Muscle of arm (tissue), 14 donors: ENCODE measurements at places on chromosomes 2 and 18. TPM values are rescaled to one million over a fixed set of nuclear protein-coding genes. Genes with fewer than 3 reads are reported as not detected.
A peak's percentile ranks its signal among the peaks of the same experiment; 100 is the strongest.

DNA sequence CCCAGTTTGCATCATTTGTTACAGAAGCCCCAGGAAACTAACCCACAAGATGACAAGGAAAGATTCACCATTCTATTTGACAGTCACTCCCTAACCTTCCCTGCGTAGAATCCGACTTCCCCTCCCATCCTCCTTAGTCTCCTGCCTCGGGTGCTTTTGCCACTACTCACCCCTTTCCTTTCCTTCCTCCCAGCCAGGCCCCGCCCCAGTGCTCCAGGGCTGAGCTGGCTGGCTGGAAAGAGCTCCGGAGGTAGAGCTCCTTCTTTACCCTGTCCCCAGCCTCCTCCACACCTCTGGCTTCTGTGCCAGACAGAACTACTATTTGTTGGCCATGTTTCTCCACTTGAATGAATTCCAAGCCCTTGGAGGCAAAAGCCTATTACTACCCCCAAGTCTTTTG lies 317.6 kb upstream of the NCKAP5 start:
- no peak for DNase-seq

DNA sequence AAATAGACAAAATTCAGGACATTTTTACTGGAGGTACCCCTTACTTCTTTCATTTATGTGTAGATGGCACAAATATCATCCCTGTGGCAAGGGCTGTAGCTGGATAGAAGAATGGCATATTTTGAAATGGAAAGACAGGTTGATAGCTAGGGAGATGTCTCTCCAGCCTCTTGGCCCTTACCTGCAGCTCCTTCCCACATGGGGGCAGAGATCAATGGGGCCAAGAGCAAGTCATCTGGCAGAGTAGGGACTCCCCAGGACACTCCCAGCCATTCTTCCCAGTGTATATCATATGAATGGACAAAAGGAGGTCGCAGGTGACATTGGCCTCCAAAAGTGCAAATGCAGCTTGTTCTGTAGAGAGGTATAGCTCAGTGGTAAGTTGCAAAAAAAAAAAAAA lies 192.2 kb upstream of the ATP5MC3 start:
- DNase-seq, result no peak

Gene SPP2
- not detected for polyA plus RNA-seq

Gene MYO5B
- 1.5 TPM for polyA plus RNA-seq

Gene MYCN
- 7.4 TPM for polyA plus RNA-seq

DNA sequence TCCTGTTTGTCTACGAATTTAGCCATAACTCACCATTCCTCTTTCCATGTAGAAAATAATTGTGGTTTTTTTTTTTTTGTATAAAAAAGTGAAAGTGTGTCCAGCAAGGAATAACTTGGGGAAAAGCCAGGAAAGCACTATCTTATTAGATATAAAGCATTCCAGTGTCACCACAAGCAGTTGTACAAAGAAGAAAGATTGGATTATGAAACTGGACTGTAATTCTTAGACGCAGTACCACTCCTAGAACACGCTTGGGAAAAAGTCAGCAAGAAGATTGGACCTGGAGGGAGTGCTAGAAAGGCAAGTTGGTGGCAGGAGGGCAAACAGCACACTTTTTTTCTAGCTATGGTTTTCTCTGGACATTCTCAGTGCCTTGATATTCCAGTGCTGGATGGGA lies 186.7 kb downstream of the PARD3B start:
- DNase-seq, result no peak

Gene CNTNAP5
- polyA plus RNA-seq, result 0.31 TPM

Gene RFTN2
- 17.6 TPM for polyA plus RNA-seq

- peak; percentile 57 for DNase-seq
Measured at GRCh38 chr2:174615871-174616436, 18.4 kb upstream of the WIPF1 start.

- DNase-seq, result no peak
Measured at GRCh38 chr18:74334242-74334893, 18.7 kb downstream of the C18orf63 start.

Gene CYP27C1
- 4.1 TPM for polyA plus RNA-seq

DNA sequence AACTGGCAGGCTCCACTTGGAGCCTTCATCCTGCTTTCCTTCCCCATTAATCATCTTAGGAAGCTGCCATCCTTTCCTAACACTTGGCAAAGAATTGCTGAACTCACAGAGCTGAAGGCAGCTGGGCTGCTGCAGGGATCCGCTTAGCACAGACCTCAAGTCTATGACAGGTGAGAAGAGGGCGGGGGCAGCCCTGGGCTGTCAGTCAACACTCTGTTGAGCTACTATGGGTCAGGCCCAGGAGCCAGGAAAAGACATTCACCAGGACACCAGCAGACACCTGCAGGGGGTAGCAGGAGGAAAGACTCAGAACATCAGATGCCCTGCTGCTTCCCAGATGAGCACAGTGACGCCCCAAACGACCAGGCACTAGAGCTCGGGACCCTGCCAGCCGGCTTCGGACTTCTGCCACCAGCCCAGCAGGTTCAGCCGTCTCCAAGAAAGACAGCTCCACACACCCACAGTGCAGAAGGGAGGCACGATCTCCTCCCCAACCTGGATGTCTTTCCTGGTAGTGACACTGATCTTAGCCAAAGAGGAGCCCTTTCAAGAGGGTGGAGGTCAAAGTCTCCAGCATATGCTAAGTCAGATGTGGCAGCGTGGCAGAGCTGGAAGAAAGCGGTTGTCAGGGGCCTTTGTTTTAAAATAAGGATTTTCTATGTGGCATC lies 55.2 kb downstream of the SNORC start:
- DNase-seq, result no peak

- no peak for DNase-seq
Measured at GRCh38 chr2:127032621-127033020, 74.3 kb downstream of the BIN1 start.

DNA sequence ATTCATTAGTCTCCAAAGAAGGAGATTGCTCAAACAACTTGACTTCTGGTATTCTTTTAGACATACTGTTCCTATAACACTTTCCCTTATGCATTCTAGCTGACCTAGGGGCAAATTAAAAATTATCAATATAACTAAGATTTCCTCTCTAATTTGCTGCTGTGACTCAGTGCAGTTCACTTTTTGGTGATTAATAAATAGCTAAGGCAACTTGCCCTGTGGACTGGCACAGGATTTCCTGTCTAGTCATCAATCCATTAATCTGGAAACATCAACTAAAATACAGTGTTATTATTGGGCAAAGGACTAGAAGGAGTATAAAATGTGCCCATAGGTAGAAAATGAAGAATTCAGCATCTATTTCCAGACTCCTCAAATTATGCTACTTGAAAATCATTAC lies 83.5 kb upstream of the SERPINE2 start:
- DNase-seq, result no peak

Gene MLPH
- 0.65 TPM for polyA plus RNA-seq

- DNase-seq, result no peak
Measured at GRCh38 chr18:5173646-5174045, 23.4 kb downstream of the AKAIN1 start.

Gene HTR2B
- polyA plus RNA-seq, result 0.14 TPM

DNA sequence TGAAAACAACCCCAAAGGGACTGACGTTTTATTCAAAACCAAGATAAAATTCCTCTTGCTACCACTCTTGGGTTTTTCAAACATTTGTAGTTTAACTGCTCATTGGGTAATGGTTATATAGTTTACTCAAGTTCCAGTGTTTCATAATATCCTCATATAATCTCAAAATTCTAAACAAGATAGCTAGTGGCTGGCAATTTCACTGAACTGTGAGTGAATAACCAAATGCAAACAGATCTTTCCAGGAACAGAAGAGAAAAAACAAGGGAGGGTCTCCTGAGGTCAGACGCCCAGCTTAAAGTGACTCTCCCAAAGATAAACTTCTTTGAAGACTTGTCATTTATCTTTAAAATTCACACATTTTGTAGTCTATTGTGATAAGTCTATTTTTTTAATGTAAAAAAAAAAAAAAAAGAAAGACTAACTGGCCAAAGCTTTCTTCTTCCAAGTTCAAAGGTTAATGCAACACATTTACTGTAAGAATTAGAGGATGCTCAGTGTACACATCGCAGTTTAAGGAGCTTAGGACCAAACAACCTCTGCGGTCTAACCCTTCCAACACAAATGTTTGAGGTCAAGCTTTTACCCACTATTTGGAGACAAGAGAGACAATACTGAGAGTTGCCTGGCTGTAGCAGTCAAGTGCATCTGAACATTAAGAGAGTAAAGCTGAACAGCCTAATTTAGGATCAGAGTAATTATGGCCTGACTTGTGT lies 26.6 kb downstream of the LPIN2 start:
- no peak for DNase-seq

Gene SFT2D3
- polyA plus RNA-seq, result not detected

- DNase-seq, result no peak
Measured at GRCh38 chr2:52077159-52077558, 1045.2 kb upstream of the NRXN1 start.

DNA sequence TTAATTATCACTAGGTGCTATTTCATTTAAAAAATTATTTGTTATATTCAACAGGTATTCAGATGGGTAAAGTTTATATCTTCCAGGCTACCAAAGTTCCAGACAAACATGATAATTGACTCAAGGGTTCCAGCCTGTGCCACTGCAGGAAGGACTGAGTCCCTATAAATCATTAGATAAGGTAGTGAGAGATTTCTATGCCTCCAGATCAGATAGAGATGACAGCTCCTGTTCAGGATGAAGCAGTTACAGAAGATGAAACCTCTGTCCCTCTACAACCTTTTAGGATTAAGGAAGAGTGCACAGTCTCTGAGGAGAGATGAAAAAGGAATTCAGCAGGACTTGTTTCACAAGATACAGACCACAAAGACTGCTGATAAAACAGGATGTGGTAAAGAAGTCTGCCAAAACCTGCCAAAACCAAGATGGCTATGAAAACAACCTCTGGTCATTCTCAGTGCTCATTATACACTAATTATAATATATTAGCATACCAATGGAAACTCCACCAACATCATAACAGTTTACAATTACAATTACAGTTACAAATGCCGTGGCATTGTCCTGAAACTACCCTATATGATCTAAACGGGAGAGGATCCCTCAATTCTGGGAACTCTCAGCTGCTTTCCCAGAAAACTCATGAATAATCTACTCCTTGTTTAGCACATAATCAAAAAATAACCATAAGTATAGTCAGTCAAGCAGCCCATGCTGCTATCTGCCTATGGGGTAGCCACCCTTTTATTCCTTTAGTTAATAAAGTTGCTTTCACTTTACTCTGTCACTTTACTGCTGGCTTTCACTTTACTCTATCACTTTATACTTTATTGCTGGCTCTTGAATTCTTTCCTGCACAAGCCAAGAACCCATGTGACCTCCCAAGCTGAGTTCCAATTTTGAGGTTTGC lies 288.5 kb downstream of the PDE11A start:
- DNase-seq, result no peak

- DNase-seq, result no peak
Measured at GRCh38 chr18:57705011-57705410, 83.4 kb upstream of the NARS1 start.

- no peak for DNase-seq
Measured at GRCh38 chr2:72263776-72264060, 116.1 kb upstream of the CYP26B1 start.

DNA sequence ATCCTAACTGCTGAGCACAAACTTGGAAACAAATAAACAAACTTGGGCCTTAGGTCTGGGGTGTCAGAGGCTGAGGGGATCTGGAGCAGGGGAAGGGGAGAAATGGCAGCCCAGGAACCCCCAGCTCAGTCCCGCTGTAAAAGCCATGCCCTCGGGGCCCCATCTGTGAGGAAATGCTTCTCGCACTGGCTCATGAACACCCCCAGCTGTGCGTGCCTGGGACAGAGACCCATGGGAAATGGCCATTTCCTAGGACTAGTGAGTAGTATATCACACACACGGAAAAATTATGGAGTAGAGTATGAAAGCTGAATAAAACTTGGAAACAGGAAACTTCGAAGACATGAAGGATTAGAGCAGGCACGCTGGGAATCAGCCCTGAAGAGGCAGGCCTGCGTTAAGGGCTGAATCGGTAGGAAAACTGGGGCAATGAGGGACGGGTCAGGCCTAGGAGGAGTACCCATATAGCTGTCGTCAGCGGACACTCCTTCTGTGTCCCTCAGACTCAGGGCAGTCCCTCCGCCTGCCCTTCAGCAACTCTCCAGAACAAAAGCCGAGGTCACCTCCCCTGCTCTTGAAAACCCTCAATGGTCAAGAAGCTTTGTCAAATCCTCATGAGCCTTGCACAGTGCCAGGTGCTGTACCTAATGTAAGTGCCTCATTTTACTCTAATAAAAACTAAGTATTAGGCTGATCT lies 120.8 kb upstream of the ODC1 start:
- no peak for DNase-seq

DNA sequence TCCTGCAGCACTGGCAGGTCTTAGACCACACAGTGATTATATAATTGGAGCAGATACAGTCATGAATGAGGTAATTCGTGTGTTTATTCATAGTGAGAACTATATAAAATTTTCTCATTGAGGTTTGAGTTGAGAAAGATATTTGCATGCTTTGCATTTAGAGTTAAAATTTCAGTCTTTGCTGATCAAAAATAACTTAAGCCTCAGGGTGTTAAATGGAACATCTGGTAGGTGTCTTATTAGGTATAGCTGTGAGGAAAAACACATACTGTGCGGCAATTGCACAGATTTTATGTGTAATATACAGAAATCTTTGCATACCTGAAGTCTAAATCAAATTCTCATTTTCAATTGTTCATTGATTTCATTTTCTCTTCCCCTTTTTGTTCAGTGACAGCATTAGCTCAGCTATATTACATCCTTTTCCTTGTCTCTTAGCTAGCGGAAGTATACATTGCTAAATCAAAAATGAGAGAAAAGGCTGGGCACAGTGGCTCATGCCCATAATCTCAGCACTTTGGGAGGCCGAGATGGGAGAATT lies 21.2 kb downstream of the GORASP2 start:
- DNase-seq, result no peak

DNA sequence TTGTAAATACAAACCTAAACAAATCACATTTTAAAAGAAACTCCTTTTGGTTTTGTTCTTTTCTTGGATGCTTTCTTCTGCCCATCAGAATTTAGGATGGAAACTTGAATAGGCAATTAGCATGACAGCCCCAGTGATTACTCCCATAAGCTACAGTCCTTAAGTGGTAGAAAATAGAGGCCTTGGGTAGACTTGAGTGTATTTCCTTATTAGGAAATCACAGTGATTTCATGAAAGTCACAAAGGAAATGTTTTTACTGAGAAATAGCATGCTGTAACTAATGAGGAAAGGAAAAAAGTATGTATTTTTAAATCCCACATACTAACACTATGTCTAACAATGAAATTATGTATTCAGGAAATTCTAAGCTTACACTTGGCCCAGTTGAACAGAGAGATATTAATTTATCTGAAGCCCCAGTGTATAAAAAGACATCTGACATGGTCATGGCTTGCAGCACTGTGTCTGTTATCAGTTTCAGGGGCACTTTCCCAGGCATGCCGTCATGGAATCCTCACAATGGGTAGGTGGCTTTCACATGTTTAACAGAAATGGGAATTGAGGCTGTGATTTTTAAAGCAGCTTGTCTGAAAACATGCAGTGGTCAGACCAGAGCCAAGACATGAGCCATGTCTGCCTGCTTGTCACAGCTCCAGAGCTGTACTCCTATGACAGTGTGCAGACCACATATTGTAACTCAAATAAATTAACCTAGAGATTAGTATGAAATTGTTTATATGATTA lies 79.7 kb upstream of the TRIB2 start:
- DNase-seq, result peak; percentile 29

- DNase-seq, result no peak
Measured at GRCh38 chr2:231542136-231542535, 11.9 kb upstream of the NMUR1 start.

- DNase-seq, result no peak
Measured at GRCh38 chr2:113762377-113763118, 6.1 kb upstream of the SLC35F5 start.
